ENCODE measurements at places on chromosomes 5 and 9.

DNA sequence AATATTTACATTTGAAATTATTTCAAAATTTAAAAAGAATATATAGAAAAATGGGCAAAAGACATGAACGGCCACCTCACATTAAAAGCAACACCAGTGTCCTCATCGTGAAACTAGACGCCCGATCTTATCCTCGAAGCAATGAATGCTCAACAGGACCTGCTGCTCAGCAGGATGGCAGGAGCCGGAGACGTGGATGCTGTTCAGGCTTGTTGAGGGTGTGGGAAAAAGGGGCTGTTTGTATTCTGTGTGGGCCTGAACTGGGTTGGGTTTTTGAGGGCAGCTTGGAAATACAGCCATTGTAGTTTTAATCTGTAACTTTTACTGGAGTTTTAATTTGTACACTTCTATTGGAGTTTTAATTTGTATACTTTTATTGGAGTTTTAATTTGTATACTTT lies 20.3 kb downstream of the EXOC3 start:
- no peak for DNase-seq

DNA sequence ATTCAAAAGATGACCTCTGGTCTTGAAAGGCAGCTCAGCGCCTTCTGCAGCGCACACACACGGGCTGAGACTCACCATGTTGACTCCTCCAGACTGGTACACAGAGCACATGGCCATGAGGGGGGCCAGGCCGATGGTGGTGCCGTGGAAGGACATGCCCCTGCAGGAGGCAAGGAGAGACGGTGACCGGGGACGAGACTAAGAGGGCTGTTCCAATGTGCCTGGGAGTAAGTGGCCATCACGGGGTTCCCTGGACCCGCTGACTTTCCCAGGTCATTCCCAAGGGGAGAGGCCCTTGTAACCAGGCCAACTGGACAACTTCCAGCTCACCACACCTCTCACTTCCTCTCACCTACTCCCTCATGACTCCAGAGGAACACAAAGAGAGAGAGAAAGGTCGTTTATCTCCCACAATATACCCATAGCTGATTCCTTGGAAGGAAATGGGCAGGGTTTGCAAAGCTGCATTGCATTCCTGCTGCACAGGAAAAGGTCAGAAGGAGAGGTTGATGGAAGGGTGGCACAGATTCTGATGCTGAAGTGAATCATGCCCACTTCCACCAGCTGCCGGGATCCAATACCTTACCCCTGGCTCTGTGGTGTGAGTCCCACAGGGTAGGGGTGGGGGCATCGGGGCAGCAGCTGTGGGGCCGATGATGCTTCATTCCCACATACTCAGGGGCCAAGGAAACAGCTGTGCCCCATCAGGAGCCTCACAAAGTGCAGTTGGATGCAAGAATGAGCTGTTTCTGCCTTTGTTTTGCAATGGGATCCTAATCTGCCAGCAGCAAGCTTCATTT lies 47.2 kb downstream of the NIPAL4 start:
- no peak for DNase-seq

GRCh38 chr9:26789959-26790358 lies 102.6 kb downstream of the CAAP1 start:
- DNase-seq, result no peak

- no peak for DNase-seq
Observed at GRCh38 chr9:34554211-34555001, 31.6 kb upstream of the ENHO start.

DNA sequence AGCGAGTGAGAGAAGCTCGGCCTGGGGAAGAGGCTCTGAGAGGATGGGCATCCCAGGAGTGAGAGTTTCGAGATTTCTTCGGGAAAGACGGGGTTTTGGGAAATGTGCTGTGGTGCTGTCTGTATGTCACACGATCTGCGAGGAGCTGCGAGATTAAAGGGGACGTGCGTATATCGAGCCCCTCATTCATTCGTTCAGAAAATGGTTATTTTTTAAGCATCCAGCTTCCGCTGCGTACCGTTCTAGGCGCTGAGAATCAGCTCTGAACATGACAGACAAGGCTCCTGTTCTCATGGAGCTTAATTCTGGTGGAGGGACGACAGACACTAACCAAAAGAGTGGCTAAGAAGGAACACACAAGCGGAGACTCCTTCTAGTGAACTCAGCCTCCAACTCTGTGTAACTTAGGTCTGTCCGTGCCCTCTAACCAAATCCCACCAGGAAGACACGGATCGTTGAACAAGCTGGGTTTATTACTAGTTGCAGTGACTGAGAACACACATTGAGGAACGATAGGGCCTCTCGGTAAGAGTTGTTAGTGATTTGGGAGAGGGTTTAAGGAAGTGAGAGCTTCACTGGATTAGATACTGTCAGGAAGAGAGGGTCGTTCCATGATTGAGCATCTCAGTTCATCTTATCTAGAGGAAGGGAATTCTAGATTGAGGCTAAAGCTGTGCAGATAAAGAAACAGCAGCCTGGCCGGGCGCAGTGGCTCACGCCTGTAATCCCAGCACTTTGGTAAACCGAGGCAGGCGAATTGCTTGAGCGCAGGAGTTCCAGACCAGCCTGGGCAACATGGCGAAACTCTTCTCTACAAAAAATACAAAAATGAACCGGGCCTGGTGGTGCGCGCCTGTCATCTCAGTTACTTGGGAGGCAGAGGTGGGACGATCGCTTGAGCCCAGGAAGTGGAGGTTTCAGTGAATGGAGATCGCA lies 1.0 kb upstream of the FBXW11 start:
- DNase-seq, result no peak

DNA sequence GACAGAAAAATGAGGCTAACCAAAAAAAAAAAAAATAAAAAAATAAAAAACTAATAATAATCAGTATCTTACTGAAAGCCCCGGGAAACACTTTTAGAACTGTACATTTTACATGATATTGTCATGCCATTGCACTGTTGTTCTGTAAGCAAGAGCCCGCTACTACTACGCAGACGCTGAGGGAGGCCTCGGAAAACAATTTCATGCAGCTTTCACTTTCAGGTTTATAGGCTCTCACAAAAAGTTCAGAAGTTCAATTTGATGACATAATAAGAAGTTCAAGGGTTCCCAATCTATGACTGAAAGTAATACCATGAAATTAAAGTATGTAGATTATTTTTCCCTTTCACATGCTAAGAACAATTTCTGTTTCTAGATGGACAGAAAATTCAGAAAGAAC lies 318.3 kb upstream of the ITGA1 start:
- no peak for DNase-seq

DNA sequence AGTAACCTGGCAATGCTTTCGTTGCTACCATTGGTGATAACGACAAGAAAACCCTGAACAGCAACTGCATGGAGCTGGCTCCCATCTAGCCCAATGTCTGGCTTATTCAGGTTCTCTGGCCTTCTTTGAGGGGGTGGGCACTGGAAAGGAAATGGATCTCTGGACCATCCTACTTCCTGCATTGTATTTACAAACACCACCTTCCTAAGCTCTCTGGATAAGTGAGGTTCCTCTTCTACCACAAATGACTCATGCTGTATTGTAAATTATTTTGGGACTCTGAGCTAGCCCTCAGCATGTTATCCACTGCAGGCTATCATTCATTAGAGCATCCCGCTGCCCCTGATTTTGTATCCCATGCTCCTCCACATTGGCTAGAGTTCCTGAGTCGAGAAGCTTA lies 136.9 kb upstream of the KLF9 start:
- DNase-seq, result no peak

DNA sequence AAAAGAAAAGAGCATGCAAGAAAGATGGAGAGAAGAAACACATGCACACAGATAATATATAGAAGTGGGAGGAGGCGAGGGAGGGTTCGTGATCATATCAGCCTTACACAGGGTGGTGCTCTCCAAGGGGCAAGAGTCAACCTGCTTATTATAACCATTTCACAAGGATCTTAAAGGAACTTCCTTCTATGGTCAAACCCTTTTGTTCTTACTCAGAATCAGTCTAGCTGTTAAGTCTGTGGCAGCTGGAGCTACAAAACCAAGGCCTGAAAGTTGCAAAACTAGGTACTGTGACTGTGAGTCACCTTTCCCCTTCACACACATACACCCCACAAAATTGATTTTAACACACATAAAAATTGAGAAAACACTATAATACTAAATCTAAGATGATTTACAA lies 18.5 kb upstream of the ERMP1 start:
- peak; percentile 47 for DNase-seq
